ENCODE measurements at places on chromosomes 5 and 9.
A peak's percentile ranks its signal among the peaks of the same experiment; 100 is the strongest.

DNA sequence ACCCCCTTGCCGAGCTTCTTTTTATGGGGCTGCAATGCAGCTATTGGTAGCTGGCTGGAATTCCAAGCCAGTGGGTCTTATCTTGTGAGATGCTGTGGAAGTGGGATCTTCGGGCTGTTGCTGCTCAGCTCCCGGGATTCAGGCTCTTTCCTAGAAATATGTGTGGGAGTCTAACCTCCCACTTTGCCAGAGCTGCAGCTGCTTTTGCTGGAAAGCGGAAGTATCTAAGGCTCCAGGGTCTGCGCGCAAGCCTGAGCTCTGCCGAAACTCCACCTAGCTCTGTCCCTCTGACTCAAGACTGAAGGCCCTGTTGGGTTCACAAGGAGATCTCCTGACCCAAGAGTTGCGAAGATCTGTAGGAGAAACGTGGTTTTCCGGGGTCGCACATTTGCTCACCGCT, 151.1 kb upstream of the ANKRD55 start:
- DNase-seq = no peak

- no peak for DNase-seq
Observed at GRCh38 chr5:158212237-158212636, 353.3 kb upstream of the CLINT1 start.

DNA sequence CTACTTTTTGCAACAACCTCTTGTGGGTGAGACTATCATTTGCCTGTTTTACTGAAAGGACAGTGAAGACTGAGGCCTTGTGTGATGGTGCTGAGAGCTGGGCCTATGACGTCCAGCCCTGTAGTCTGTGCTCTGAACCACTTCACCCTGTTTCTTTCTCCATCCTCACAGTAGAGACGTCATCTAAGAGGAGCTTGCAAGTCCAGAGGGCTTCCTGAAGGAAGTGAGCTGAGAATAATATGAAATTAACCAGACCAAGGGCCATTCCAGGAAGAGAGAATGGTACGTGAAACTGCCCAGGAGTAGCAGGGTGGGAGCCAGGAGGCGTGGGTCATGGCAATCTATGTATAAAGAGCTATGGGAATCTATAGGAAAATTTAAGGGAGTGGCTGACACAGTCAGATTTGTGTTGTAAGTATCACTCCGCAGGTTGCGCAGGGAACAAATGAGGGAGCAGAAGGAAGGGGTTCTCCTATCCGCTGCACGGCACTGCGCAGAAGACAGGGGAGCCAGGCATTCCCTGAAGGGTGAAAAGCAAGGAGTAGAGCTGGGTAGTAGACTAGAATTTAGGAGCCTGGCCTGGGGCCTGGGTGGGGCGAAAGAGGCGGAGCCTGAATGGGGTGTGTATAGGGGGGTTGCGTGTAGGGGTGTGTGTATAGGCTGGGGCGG, 596 bp upstream of the FGFR4 start:
- no peak for DNase-seq

GRCh38 chr5:73338256-73339050, 110.1 kb downstream of the FOXD1 start:
- DNase-seq = no peak

DNA sequence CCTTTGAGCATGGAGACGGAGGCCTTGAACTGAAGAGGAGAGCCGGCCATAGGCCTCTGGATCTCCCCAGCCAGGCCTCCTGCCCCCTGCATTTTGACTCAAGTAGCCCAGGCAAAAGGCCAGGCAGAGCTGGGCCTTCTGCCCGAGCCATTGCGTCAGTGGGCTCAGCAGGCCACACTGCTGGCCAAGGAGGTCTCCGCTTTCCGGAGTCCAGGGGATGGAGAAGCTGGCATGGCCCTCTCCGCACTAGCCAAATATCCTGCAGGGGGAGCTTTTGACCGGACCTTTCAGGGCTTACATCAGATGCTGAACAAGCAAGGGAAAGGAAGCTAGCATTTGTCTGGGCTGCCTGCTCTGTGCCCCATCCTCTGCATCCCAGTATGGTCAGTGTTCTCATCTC, 386.8 kb downstream of the TRIM36 start:
- peak; percentile 72 for DNase-seq

GRCh38 chr5:11172484-11172883, 411.4 kb upstream of the DAP start:
- no peak for DNase-seq
